ENCODE measurements at places on chromosomes 3 and 15.

DNA sequence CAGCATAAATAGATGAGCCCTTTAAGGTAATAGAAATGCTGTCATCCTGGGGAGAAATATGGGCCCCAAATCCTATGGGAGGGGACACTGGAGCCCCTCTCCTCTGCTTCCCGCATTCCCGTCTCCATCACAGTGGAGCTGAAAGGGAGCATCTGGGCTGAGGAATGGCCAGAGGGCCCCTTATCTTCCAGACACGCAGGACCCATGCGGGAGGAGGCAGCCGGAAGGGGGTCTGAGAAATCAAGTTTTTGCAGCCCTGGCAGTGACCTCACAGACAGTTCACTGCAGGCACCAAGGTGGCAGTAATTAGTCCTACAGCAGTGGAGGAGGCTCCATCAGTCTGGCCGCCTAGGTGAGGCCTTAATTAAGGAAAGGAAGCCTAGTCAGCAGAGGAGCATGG is 80.2 kb downstream of the RAB11A start:
- DNase-seq, result no peak

GRCh38 chr15:65392368-65392767 is 14.6 kb upstream of the IGDCC3 start:
- DNase-seq, result no peak

GRCh38 chr15:37133602-37134001 is 33.3 kb upstream of the MEIS2 start:
- peak; percentile 37 for DNase-seq

DNA sequence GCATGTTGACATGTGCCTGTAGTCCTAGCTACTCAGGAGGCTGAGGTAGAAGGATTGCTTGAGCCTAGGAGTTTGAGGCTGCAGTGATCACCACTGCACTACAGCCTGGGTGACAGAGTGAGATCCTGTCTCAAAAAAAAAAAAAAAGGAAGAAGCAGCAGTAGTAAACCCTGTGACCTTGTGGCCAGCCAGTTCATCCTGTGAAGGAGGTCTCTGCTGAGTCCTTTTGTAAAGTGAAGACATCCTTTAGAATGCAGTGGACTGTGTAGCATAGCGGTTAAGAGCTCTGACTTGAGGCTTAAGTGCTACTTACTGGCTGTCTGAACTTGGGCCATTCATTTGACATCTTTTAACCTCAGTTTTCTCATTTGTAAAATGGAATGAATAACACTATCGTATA is 8.3 kb downstream of the EXOSC7 start:
- no peak for DNase-seq

DNA sequence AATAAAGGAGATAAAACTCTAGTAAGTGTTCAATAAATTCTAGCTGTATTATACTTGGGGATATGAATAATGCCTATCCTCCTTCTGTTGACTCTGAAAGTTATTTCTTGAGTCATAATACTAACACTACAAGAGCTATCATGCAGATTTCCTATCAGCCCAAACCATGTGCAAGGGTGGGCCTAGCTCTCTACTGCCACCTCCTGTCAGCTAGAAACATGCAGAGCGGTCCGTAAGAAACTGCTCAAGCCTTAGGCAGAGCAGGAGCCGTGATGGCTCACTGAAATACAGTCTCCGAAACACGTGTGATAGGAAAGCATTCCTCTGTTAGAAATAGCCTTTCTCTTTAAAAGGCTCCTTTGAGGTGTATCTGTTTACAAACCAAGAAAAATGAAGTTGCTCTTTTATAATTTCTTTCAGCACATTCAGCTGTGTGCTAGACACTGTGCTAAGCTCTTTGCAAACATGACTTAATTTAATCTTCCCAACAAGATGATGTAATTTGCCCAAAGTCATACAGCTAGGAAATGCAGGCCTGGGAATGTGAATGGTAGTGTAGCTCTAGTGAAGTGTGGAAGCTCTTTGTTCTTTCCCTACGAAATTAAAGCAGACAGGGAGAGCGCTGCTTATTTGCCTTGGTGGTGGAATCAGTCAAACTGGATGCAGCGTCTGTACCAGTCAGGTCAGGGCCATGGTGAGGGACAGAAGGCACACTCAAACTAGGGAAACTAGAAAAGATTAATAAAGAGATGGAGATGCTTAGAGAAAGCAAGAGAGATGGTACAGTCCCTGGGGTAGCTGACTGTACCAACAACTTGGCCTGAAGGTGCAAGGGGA is 43.1 kb downstream of the MTHFS start:
- DNase-seq, result peak; percentile 80

DNA sequence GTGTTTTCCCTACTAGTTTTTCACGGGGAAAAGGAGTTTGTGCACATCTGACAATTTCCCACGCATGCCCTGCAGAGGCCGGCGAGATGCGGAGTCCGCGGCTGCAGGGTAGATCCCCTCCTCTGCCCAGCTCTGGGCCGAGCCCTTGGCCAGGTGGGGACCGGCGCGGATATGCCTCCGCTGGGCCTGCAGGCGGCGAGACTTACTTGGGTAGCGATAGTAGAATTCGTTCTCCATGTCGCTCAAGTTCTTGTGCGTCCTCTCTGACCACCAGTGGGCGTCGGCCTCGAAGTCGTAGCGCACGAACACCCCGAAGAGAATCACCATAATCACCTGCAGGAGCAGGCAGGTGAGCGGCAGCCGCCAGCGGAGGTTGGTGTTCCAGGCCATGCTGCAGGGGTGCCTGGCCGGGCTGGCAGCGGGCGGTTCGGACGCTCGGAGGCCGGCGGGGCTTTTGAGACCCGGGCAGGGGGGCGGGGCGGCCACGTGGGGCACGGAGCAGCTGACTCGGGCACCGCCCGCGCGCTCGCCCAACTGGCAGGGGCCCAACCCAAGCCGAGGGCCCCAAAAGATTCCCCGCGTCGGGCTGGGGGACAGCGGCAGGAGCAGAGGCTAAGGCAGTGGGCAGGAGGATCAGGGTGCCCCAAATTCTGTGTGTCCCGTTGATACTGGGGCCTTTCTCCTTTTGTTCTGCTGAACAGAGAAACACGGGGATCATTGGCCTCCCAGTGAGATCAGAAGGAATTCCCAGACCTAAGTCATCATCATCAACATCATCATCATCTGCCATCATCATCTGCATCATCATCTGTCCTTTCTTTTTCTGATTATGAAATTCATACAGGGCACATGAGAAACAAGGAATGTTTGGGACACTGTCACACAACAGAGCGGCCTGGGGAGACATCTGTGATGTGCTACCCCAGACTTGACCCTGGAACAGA is at the start of gene RHCG:
Gene RHCG (minus strand): TSS at position 429 of the 944 bp plus-strand sequence. CDS start 39 bp downstream, at position 390.
- DNase-seq, result no peak

Data from AG08395 (cell line).